ENCODE measurements at places on chromosomes 4 and X.

DNA sequence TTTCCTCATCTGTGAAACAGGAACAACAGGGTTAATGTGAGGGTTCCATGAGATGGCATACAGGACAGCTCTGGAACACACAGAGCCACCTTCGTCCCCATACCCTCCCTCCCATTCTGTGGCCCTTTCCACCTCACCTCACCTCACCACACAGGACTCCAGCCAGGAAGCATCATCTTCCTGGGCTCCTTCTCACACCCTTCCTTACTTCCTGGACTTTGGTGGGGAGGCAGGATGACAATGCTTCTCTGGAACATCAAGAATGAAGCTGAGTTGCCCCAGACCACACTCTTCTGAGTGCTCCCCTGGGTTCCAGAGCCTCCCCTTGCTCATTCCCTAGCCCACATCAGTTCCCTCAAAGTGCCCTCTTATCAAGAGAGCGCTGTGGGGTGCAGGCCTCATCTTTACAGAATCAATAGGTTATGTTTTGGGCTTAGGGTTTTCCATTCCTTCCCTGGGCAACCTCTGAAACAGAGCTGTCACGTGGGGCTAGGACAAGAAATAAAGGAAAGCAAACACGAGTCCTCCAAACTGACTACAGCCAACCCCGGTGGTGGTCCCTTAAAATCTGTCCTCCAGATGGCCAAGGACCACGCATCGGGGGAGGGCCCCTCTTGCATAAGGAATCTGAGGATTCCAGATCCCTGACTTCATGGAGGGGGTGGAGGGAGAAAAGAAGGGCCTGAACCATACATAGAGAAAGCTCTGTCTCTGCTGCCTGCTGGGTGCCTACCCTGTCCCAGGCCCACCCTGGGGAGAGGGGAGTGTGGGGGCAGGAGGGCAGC, 74.4 kb upstream of the ATP6AP2 start:
- H3K4me1 ChIP-seq, result no peaks in the 10 kb centered on the region
- no peaks in the 10 kb centered on the region for H3K36me3 ChIP-seq
- no peak for DNase-seq
- no peak overlapping the region for H3K27ac ChIP-seq
- H3K27me3 ChIP-seq, result no peaks in the 10 kb centered on the region

DNA sequence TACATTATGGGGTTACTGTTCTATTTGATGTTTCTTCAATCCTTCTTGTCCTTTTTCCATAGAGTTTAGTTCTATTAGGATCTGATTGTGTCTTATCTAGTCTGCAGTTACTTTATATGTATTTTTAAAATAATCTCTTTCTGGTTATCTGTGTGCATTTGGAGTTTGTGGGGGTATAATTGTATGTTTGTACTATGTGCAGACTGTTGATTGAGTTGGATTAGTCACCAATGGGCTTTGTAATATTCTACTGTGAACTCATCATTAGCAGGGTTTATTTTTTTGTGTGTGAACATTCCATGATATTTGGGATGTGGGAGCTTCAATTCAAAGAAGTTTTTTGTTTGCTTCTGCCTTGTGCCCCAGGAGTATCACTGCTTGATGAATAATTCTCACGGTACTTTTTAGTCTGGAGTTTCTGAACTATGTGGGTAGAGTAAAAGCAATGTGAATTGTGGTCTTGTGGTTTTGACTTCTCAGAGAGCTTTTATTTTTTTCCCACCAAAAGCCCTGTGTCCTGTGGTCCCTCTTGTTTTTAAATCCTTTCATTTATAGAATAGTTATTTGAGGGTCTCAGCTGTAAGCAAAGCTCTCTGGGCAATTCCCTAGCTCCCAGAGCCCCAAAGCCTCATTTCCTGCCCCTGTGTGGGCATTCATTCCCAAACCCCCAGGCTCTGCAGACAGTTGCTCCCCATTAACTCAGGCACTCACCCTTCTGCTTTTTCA, 127.8 kb downstream of the PHKA2 start:
- H3K36me3 ChIP-seq, result no peaks in the 10 kb centered on the region
- no peaks in the 10 kb centered on the region for H3K4me1 ChIP-seq
- no peak overlapping the region for H3K4me3 ChIP-seq
- no peak for DNase-seq

GRCh38 chr4:94545296-94545695, 93.6 kb downstream of the PDLIM5 start:
- H3K27me3 ChIP-seq, result no peaks in the 10 kb centered on the region
- H3K36me3 ChIP-seq, result peaks cover 9% of the 10 kb centered on the region
- H3K27ac ChIP-seq, result peak overlapping the region; percentile 28
- H3K4me3 ChIP-seq, result no peak overlapping the region
- DNase-seq, result no peak

- H3K36me3 ChIP-seq, result peaks cover 23% of the 10 kb centered on the region
- no peak overlapping the region for H3K27ac ChIP-seq
- H3K27me3 ChIP-seq, result no peaks in the 10 kb centered on the region
- H3K4me3 ChIP-seq, result no peak overlapping the region
- no peak for DNase-seq
- peaks cover 6% of the 10 kb centered on the region for H3K4me1 ChIP-seq
These were observed 19.6 kb downstream of the MND1 start for GRCh38 chr4:153364061-153364460.

DNA sequence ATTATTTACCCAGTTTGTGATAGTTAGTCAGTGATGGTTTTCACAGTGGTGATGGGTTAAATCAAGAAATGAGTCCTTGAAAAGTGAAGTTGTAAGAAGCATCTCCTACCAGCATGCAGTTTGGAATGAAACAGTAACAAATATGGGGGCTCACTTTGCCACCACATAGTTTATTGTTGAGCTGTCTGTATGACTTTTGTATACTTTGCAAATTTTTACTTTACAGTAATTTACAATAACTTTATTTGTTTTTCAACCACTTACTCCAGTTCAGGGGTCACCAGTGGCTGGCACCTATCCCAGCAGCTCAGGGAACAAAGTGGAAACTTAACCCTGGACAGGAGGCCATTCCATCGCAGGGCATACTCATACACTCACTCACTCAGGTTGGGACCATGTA, 64.5 kb upstream of the ANKRD50 start:
- no peak overlapping the region for H3K27ac ChIP-seq
- no peak overlapping the region for H3K4me3 ChIP-seq
- H3K27me3 ChIP-seq, result no peaks in the 10 kb centered on the region
- peaks cover 25% of the 10 kb centered on the region for H3K36me3 ChIP-seq
- H3K4me1 ChIP-seq, result no peaks in the 10 kb centered on the region

- H3K27ac ChIP-seq, result peak overlapping the region; percentile 36
- peak overlapping the region; percentile 78 for H3K4me3 ChIP-seq
- peaks cover 4% of the 10 kb centered on the region for H3K36me3 ChIP-seq
These were observed 1.9 kb downstream of the BCORL1 start for GRCh38 chrX:129984111-129984958.

GRCh38 chr4:55005910-55006309, 119.5 kb downstream of the KDR start:
- H3K27me3 ChIP-seq, result no peaks in the 10 kb centered on the region
- H3K4me1 ChIP-seq, result peaks cover 11% of the 10 kb centered on the region
- H3K36me3 ChIP-seq, result no peaks in the 10 kb centered on the region
- H3K4me3 ChIP-seq, result no peak overlapping the region

DNA sequence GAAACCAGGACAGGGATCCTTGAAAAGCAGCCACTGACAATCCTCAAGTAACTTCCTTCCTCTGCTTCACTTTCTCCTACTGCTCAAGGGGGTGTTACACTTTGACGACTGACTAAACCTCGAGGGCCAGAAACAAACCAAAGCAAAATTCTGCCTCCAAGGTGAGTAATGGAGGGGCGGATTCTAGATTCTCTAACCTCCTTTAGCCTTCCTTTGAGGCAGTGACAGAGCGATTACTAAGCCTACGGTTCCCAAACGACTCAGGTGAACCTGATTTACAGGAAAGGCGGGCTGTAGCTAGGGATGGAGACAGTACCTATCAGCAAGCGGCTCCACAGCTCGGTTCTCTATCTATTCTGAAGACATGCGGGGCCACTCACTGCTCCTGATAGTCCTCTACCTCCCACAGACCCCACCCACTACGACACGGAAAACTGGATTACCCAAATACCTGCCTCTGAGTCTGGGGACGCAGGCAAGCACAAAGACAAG, 487 bp downstream of the TBCK start:
- no peak overlapping the region for H3K4me3 ChIP-seq
- H3K27me3 ChIP-seq, result no peaks in the 10 kb centered on the region
- H3K4me1 ChIP-seq, result peaks cover 20% of the 10 kb centered on the region
- no peak for DNase-seq

DNA sequence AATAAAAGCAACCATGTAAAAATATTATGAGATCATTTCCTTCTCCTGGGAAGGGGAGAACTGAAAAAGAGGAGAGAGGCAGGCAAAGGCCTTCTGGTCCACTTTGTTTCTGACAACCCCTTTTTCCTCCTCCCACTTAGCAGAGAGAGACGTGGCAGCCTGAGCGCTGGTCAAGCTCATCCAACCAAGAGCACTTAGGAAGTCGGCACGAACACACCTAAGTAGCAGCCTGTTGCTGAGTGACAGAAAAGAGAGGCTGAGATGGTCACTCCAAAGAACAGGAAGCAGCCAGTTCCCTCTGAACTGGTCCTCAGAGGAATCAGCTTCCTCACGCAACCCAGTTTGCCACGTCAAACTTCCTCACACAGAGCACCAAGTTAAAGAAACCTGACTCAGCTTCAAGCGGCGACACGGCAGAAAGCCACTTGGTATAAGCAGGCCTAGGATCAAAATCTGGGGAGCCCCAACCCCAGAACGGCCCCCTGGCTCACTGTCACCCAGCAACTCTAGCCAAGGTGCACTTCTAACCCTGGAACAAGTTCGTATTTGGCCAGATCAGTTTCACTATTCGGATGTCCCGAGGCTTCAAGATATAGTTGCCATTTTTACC, 861 bp downstream of the SEC24D start:
- H3K36me3 ChIP-seq, result peaks cover 16% of the 10 kb centered on the region
- H3K27ac ChIP-seq, result peak overlapping the region; percentile 99
- H3K4me3 ChIP-seq, result peak overlapping the region; percentile 95
- no peaks in the 10 kb centered on the region for H3K27me3 ChIP-seq

DNA sequence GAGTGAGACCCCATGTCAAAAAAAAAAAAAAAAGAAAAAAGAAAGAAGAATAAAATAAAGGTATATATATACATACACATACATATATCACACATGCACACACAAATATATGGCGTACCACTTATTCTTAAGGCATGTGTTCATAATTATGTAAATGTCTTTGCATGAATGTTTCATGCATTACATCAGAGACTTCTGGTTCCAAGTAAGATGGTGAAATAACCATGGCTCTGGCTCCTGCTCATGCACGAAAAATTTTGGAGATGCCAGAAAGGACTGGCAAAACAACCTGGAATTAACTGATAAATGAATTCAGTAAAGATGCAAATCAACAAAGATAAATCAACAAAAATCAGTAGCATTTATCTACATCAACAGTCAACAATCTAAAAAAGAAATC, 19.7 kb upstream of the FHIP1A start:
- H3K27ac ChIP-seq, result no peak overlapping the region
- no peak for DNase-seq
- peaks cover 13% of the 10 kb centered on the region for H3K36me3 ChIP-seq
- no peaks in the 10 kb centered on the region for H3K4me1 ChIP-seq

DNA sequence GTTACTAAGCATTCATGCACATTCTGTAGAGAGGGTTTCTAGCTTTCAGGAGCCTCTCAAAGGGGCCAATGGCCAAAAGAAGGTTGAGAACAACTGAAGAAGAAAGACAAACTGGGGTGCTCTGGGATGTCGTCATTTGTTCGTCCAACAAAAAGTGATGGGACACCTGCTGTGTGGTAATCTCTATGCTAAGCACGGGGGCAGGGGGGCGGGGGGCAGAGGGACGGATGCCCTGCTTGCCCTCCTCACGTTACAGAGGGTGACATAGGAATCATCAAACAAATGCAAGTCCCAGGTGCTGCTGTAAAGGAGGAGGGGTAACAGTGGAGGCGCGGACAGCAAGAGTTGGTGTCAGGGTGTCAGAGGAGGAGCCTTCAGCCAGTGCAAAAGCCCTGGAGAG, 12.8 kb upstream of the CRMP1 start:
- H3K4me3 ChIP-seq, result no peak overlapping the region
- no peak overlapping the region for H3K27ac ChIP-seq
- no peak for DNase-seq
- H3K4me1 ChIP-seq, result no peaks in the 10 kb centered on the region
- H3K27me3 ChIP-seq, result peaks cover 83% of the 10 kb centered on the region

DNA sequence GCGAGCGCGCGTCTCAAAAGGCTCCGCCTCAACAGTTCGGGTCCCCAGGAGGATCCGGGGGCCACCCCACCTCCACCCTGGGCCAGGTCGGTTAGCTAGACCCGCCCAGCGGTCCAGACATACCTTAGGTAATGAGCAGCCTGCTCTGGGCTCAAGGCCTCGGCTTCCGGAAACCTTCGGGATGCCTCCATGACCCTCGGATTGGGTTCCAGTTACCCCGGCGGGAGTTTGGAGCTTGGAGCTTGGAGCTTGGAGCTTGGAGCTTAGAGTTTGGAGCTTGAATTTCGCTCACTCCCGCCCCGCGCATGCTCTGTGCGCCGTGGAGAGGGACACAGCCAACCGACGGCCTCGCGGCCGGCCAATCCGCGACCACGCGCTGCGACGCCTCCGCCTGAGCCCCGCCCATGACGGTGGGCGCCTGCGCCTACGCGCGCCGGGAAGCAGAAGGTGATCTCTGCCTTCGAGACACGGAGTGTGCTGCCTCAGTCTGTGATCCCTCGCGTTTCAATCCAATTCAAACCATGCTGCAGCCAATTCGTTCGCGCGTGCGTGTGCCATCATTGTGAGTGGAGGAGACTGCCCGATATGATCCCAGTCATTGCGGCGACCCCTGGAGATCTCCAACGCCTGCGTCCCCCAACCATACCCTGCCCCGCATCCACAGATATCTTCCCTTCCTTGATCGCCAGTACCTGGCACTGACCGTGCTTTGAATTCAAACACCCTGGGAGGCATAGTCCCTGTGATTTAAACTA, at the start of gene ERCC6L:
TSS of gene ERCC6L (minus strand) at position 307 of the 755 bp plus-strand sequence. CDS start at position 191, 116 bp downstream.
- H3K4me1 ChIP-seq, result peaks cover 7% of the 10 kb centered on the region
- H3K4me3 ChIP-seq, result peak within 1 kb of the TSS; percentile 74
- H3K27ac ChIP-seq, result peak within 1 kb of the TSS; percentile 92
- H3K27me3 ChIP-seq, result no peaks in the 10 kb centered on the region
- peak; percentile 79 for DNase-seq
- peaks cover 12% of the 10 kb centered on the region for H3K36me3 ChIP-seq

- H3K27ac ChIP-seq, result no peak overlapping the region
- H3K36me3 ChIP-seq, result no peaks in the 10 kb centered on the region
- DNase-seq, result no peak
These were observed 28.6 kb downstream of the MAML3 start for GRCh38 chr4:140125374-140125773.

GRCh38 chrX:2325076-2325784, 175.5 kb downstream of the DHRSX start:
- no peak overlapping the region for H3K27ac ChIP-seq
- H3K4me3 ChIP-seq, result no peak overlapping the region
- H3K36me3 ChIP-seq, result peaks cover 20% of the 10 kb centered on the region
- DNase-seq, result no peak

- no peak for DNase-seq
- no peaks in the 10 kb centered on the region for H3K4me1 ChIP-seq
- no peak overlapping the region for H3K27ac ChIP-seq
- H3K4me3 ChIP-seq, result no peak overlapping the region
- H3K36me3 ChIP-seq, result no peaks in the 10 kb centered on the region
These were observed 410.9 kb upstream of the CT83 start for GRCh38 chrX:116873671-116874070.

GRCh38 chr4:53601251-53601764, 10.0 kb upstream of the LNX1 start:
- no peak overlapping the region for H3K4me3 ChIP-seq
- no peak for DNase-seq
- peaks cover 14% of the 10 kb centered on the region for H3K4me1 ChIP-seq
- no peaks in the 10 kb centered on the region for H3K27me3 ChIP-seq
- no peaks in the 10 kb centered on the region for H3K36me3 ChIP-seq
